ENCODE measurements at places on chromosomes 5 and 9. TPM values are rescaled to one million over a fixed set of nuclear protein-coding genes. Genes with fewer than 3 reads are reported as not detected.

NTRK2 gene
- total RNA-seq: 0.08 TPM

GABRA6 gene
- not detected for total RNA-seq

FAM200C gene
- total RNA-seq: 6.2 TPM

SOX30 gene
- total RNA-seq: not detected

ITGA1 gene
- total RNA-seq: 6.6 TPM

PTGDS gene
- total RNA-seq: 2.3 TPM

WHRN gene
- 7.4 TPM for total RNA-seq

CDKN2B-AS1 gene
- not detected for total RNA-seq

C6 gene
- not detected for total RNA-seq

TRIM36 gene
- 16.5 TPM for total RNA-seq

KIF12 gene
- 3.4 TPM for total RNA-seq

ZNF462 gene
- total RNA-seq: 163 TPM

RARS1 gene
- total RNA-seq: 108 TPM

C1QTNF2 gene
- total RNA-seq: 1.3 TPM

DCAF12 gene
- 29.2 TPM for total RNA-seq

PITX1 gene
- not detected for total RNA-seq

DMRTA1 gene
- total RNA-seq: 3.3 TPM

SLC36A1 gene
- total RNA-seq: 9.1 TPM

MYOT gene
- not detected for total RNA-seq

TMEM174 gene
- not detected for total RNA-seq

C5orf46 gene
- total RNA-seq: not detected

TMEM141 gene
- total RNA-seq: 50.6 TPM

IRX2 gene
- 47.5 TPM for total RNA-seq

PCDHA6 gene
- 6.5 TPM for total RNA-seq

STKLD1 gene
- total RNA-seq: not detected

PCDHGA1 gene
- total RNA-seq: 0.84 TPM

AK1 gene
- 37.9 TPM for total RNA-seq

CYSRT1 gene
- 1.6 TPM for total RNA-seq

EGFL7 gene
- 39.8 TPM for total RNA-seq

SAPCD2 gene
- total RNA-seq: 30.3 TPM

PCDHA8 gene
- total RNA-seq: 0.96 TPM

BASP1 gene
- total RNA-seq: 95.2 TPM

CDKN2B gene
- 0.31 TPM for total RNA-seq

SLC27A4 gene
- 20.5 TPM for total RNA-seq

CKMT2 gene
- 2.4 TPM for total RNA-seq

SLC25A46 gene
- 23.1 TPM for total RNA-seq

PLPPR1 gene
- total RNA-seq: 1.2 TPM

CER1 gene
- total RNA-seq: 3.4 TPM

CORO2A gene
- total RNA-seq: 26.2 TPM

DNM1 gene
- total RNA-seq: 43.7 TPM

SYK gene
- 5.6 TPM for total RNA-seq

HRCT1 gene
- not detected for total RNA-seq

SPINK7 gene
- total RNA-seq: not detected

GRAMD2B gene
- total RNA-seq: 11.7 TPM

FAM153A gene
- total RNA-seq: not detected
